ENCODE measurements at places on chromosomes 1 and 21.
A peak's percentile ranks its signal among the peaks of the same experiment; 100 is the strongest.

DNA sequence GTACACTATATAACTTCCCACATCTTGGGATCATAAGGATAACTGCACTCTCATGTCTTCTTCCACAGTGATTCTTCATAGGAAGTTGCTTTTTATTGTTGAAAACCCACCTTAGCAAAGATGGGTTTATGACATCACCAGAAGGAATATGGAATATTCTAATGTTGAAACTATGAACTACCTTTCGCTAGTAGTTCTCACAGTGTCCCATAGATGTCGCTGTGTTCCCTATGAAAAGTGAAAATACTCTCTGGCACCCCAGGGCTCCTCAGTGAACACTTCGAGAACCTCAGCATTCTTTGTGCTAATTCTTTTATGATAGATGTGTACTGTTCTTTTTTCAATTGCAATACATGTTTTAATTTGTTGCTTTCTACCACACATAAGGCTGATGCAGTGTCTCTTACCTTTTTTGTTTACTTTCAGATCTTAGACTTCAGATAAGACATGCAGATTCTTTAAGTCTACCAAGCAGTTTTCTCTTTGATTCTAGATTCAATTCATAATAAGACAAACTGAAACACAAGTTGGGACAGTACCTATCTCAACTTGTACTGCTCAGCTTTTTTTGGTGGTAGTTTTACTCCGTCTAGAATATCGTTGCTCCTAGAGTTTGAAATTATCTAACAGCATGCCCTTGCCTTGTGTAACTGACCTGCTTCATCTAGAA is 90.8 kb downstream of the GTF2B start:
- no peak for DNase-seq

GRCh38 chr21:19590044-19590443 is 1186.5 kb upstream of the TMPRSS15 start:
- DNase-seq: no peak

DNA sequence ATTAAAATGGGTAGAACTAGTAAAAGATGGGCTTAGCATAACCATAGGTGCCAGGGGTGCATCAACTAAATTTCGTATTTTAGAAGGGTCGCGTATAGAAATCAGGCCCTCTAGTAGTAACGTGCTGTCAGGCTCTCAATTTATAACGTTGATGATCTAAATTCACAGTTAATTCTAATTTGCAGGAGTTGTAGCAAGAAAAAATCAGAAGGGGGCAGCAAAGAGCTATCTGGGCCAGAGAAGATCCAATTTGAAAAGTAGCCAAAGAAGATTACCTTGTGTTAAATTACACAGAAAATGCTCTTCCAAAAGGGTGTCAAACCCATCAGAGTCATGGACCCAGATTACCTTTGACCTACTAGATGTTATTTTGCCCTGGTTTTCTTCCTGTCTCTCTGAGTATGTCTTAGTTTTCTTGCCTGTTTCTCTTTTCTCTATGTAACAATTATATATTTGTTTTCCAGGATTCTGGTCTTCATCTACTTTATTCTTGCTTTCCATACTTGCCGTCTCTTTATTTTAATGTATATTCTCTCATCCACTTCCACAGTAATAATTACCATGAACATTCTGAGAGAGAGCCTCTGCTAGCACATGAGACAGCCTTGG is 1030.9 kb downstream of the AMY1C start:
- DNase-seq: no peak

DNA sequence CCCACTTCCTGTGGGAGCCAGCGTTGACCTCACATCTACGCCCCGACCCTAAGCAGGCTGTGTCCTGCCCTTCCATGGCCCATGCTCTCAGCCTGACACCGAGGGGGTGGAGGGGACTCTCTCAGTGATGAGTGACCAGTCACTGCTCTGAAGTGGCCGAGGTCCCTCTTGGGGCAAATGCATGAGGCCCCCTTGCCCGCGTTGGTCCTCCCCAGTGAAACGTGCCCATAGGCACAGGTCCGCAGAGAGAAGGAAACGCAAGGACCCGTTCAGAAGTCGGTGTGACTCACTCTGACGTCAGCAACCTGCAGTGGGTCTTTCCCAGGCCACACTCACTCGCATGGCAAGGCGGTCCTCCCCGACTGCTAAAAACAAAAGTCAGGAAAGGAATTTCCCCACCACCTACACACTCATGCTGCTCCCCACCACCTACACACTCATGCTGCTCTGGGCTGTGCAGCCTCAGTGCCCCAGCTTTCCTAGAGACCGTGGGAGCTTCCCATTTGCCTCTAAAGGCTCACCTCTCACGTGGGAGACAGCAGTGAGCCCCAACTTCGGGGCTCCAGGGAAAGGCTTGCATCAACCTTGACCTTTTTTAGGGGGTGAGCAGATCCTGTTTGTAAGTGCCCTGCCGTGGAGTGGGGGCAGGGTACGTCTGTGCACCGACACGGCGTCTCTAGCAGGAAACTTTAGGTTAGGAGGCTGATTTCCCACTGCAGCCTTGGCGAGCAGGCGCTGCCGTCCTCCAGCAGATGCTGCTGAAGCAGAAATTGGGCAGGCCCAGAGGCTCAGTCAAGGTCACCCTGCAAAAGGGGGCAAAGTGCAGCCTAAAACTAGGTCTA is 11.4 kb downstream of the UBASH3A start:
- peak; percentile 80 for DNase-seq

GRCh38 chr1:58805716-58806571 is 22.1 kb upstream of the JUN start:
- DNase-seq: peak; percentile 68

DNA sequence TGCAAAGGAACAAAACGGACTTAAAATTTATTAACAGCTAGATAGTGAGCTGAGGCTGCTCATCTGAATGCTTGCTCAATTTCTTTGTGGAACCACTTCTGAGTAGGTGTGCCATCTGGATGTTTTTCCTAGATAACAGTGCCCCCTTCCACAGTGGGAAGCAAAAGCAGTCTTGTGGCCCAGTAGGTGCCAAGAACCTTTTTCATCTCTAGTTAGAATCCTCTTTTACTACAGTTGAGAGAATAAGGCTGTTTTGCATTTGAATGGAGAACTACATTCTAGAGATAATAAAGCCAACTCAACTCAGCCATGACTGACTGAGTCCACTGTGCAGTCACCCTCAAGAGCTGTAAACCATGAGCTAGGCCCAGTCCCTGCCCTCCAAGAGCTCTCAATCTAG is 13.3 kb downstream of the F3 start:
- DNase-seq: no peak

GRCh38 chr1:159883134-159883533 is 16.8 kb downstream of the CFAP45 start:
- no peak for DNase-seq
